Mesangial cell (primary cell): ENCODE measurements at places on chromosomes 16 and 17. TPM values are rescaled to one million over a fixed set of nuclear protein-coding genes. Genes with fewer than 3 reads are reported as not detected.

The GPT2 gene
- total RNA-seq: 23.1 and 47.6 TPM in 2 replicates

The CCDC200 gene
- not detected in 2 replicates for total RNA-seq

The NUPR1 gene
- total RNA-seq: 0.16 and 9.0 TPM in 2 replicates

The TBC1D3H gene
- not detected in 2 replicates for total RNA-seq

The ASGR2 gene
- total RNA-seq: not detected in 2 replicates

The RNF166 gene
- total RNA-seq: 31.0 and 34.7 TPM in 2 replicates

The EME1 gene
- total RNA-seq: 1.4 and 8.1 TPM in 2 replicates

The GLP2R gene
- total RNA-seq: 0.51 TPM in 1 of 2 replicates, not detected in the other

The TPSD1 gene
- not detected in 2 replicates for total RNA-seq

The ACLY gene
- total RNA-seq: 251 and 418 TPM in 2 replicates

The TMEM100 gene
- total RNA-seq: 0.13 TPM in 1 of 2 replicates, not detected in the other

The SOST gene
- total RNA-seq: not detected in 2 replicates

The TBC1D3G gene
- total RNA-seq: not detected in 2 replicates

The TNK1 gene
- total RNA-seq: 2.6 and 4.6 TPM in 2 replicates

The PIGL gene
- 17.6 and 24.5 TPM in 2 replicates for total RNA-seq

The CD300H gene
- total RNA-seq: not detected in 2 replicates

The TMEM235 gene
- not detected in 2 replicates for total RNA-seq

The CRYM gene
- 7.5 TPM in 1 of 2 replicates, not detected in the other for total RNA-seq

The HBA1 gene
- total RNA-seq: not detected in 2 replicates

The ST6GALNAC2 gene
- total RNA-seq: 0.33 and 6.6 TPM in 2 replicates

The SCGB1C2 gene
- not detected in 2 replicates for total RNA-seq

The MED1 gene
- 20.4 and 21.7 TPM in 2 replicates for total RNA-seq

The ITGAL gene
- total RNA-seq: not detected in 2 replicates

The KREMEN2 gene
- 0.81 and 4.9 TPM in 2 replicates for total RNA-seq

The ZFP3 gene
- 0.81 and 2.2 TPM in 2 replicates for total RNA-seq

The ASPSCR1 gene
- total RNA-seq: 25.1 and 30.4 TPM in 2 replicates
